ENCODE measurements at places on chromosomes 12 and 14.

GRCh38 chr14:43175896-43176295 lies 1331.2 kb downstream of the FSCB start:
- DNase-seq: no peak

- no peak for DNase-seq
Observed at GRCh38 chr14:102662636-102663430, 70.4 kb downstream of the RCOR1 start.

DNA sequence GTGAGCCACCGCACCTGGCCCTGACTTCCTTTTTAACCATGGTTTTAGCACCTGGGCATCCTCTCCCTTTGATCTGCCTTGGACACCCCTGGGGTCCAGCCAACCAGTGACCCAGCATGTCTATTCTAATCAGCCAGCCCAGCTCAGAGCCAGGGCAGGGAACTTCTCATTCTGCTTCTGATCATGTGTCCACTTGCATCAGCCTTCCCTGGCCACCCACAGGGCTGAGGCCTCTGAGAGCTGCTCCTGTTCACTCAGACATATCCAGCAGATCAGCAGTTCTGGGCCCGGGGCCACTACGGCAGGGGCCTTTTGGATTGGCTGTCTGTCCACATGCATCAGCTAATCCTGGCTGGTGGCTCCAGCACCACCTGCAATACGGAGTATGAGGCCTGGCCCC lies 117.9 kb upstream of the MAP1LC3B2 start:
- DNase-seq: no peak

DNA sequence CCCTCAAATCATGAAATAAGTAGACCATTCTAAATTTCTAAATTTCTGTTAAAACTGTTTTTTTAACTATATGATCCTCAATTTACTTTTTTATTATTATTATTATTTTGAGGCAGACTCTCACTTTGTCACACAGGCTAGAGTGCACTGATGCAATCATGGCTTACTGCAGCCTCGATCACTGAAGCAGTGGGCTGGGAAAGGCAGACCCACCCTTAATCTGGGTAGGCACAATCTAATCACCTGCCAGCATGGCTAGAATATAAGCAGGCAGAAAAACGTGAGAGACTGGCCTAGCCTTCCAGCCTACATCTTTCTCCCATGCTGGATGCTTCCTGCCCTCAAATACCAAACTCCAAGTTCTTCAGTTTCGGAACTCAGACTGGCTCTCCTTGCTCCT lies 2.3 kb downstream of the ERO1A start:
- DNase-seq: no peak

- no peak for DNase-seq
Observed at GRCh38 chr14:74591394-74591793, 20.6 kb downstream of the LTBP2 start.

DNA sequence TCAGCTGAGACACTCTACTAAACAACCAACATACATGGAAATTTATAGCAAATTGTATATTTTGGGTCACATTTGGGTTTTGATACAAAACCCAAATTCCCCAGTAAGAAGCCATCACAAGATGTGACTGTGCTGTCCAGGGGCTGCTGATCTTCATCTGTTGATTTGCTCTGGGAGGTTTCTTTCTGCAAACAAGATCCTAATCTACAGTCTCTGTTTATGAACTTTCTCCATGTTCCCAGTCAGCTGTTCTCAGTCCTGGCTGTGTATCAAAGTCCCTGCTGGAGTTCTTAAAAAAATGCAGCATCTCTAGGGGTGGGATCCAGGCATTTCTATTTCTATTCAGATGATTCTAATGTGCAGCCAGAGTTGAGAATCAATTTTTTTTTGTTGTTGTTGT lies 85.1 kb downstream of the ATP23 start:
- no peak for DNase-seq

GRCh38 chr12:116027551-116027821 lies 250.0 kb downstream of the MED13L start:
- no peak for DNase-seq

- DNase-seq: no peak
Observed at GRCh38 chr14:88023658-88024187, 18.8 kb downstream of the GPR65 start.

- no peak for DNase-seq
Observed at GRCh38 chr12:121957861-121958515, 39.6 kb downstream of the CFAP251 start.

GRCh38 chr14:72380456-72380855 lies 448.2 kb downstream of the RGS6 start:
- DNase-seq: no peak

- DNase-seq: no peak
Observed at GRCh38 chr12:2858944-2859421, 2.1 kb upstream of the TEX52 start.

DNA sequence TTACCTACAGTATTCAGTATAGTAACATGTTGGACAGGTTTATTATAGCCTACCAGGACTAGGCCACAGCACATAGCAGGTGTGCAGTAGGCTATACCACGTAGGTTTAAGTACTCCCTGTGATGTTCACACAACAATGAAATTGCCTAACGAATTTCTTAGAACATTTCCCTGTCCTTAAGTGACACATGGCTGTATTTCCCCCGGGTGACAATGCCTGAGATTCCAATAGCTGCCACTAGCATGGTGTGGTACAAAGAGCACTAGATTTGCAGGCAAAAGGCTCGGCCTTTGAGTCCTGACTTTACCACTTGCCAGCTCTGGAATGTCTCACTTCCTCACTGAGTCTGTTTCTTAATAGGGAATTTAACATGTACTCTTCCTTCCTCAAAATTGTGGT lies 19.7 kb downstream of the PTPN21 start:
- DNase-seq: no peak

GRCh38 chr14:104722938-104723650 lies 935 bp upstream of the ADSS1 start:
- DNase-seq: no peak

DNA sequence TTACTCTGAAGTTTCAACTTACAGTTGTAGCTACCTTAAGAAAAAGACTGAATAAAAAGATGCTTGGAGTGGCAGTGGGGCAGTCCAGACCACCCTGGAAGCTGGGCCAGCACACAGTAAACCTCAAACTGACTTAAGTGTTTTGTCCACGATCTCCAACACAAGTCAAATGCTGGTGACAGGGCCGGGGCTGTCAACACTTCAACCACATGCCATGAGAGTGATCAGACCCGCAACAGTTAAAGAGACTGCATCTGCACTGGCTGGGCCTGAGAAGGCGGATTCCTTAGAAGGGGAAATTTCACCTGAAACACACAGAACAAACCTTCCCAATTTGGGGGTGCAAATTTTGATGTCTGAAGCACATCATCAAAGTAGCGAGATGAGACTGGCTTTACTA lies 223.5 kb upstream of the CAND1 start:
- DNase-seq: no peak

GRCh38 chr14:72781561-72782508 lies 112.1 kb downstream of the DPF3 start:
- DNase-seq: peak; percentile 84

GRCh38 chr12:106831699-106832098 lies 57.2 kb downstream of the RIC8B start:
- DNase-seq: no peak

DNA sequence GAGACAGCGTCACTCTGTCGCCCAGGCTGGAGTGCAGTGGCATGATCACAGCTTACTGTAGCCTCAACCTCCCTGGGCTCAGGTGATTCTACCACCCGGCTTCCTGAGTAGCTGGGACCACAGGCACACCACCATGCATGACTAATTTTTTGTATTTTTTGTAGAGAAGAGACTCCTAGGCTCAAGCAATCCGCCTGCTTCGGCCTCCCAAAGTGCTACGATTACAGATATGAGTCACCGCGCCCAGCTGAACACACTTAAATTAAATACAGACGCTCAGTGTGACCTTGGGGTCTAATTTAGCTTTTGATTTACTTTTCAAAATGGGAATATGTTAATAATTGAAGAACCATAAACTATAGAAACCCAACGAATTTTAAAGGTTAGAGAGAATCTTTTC lies 77.2 kb downstream of the C2CD5 start:
- DNase-seq: no peak

- DNase-seq: no peak
Observed at GRCh38 chr14:87944987-87945604, 47.9 kb downstream of the GALC start.

DNA sequence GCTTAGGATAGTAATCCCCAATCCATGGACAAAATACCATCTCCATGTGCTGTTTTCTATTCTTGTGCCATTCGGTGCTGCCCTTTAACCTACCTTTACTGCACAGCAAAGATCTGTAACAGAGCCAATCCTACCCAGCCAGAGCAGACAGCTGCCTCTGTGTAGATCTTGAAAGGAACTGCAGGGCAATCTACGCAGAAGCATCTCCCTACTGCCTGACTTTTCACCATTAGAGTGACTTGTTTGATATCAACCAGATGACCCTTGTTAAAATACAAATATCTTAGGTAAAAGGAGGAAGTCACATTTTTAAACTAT lies 33.9 kb upstream of the PPM1A start:
- no peak for DNase-seq

GRCh38 chr12:65155784-65156183 lies 13.6 kb upstream of the LEMD3 start:
- DNase-seq: no peak

DNA sequence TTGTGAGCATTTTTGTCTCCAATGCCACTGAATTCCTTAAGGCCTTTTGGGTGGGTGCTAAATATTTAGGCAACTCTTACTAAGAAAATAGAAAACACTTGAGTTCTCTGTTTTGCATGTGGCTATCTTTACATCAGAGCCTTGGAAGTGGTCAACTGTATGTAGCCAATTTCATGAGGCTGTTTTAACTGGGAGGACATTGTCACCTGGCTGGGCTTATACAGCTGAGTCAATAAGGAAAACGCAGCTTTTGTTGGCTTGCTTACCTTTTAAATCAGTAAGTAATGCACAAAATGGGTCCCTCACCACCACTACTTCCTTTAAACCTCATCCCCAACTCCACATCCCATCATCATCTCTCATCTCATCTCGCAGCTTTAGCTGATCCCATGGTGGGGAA lies 194.3 kb downstream of the RGS6 start:
- no peak for DNase-seq

DNA sequence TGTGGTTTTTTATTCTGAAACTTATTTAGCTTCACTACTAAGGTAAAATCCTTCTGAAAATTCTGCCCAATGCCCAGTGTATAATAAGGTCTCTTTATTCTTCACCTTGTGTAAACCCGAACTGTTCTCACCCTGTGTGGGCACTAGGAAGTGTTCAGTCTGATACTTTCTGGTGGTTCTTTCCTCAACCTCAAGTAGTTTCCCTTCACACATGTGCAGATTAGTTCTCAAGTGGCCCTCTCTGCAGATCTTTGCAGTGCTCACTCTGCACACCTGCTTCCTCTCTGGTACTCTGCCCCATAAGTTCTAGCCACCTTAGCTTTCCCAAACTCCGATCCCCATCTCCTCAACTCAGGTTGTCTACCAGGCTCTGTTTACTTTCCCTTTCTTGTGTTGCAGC lies 61.6 kb downstream of the RAD51B start:
- DNase-seq: no peak

DNA sequence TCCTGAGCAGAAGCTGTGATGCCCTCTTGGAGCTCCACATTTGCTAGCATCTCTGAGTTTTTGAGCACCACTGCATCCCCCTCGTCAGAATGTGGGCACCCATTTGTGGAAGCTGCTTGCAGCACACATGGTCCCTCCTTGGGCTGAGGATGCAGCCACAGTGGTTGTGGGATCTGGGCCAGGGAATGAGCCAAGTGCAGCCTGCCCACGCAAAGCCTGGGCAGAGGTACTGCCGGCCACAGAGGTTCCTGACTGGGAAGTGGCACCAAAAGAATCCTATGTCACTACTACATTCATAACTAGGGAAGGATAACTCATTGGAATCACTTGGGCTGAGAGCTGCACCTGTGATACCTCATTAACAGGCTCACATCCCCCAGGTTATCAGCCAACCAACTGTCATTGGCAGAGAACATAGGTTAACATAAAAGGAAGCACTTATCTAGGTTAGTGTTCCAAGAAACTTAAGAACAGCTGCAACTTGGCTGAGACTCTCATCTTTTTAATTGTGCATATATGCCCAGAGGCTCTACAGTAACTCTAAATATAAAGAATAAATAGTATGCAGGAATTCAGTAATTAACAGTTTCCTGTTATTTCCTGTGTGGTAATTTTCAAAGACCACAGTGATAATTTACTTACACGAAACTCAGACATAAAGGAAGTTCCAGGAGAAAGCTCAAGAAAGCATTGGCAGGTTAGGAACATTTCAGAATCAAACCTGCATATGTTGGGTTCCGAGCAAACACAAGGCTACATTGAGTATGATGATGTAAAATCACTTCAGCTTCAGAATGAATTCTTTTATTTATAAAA lies 145.3 kb downstream of the BCAT1 start:
- no peak for DNase-seq

DNA sequence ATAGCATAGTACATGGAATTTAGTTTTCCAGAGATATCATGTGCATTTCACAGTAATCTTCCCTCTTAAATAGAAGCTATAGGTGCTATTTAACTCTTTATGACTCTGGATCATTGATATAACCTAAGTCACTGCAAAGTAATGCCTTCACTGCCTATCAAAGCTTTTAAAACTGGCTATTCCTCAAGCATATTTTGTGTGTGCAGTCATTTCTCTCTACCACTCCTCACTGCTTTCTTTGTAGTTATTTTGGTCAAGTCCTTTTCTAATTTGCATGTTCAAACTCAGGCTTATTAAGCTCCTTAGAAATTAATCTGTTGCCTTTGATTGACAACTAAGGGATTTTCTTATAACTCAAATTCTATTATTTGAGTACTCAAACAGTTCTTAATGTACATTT lies 79.4 kb upstream of the PLEKHG7 start:
- no peak for DNase-seq

GRCh38 chr14:37472906-37473305 lies 122.1 kb downstream of the FOXA1 start:
- no peak for DNase-seq

DNA sequence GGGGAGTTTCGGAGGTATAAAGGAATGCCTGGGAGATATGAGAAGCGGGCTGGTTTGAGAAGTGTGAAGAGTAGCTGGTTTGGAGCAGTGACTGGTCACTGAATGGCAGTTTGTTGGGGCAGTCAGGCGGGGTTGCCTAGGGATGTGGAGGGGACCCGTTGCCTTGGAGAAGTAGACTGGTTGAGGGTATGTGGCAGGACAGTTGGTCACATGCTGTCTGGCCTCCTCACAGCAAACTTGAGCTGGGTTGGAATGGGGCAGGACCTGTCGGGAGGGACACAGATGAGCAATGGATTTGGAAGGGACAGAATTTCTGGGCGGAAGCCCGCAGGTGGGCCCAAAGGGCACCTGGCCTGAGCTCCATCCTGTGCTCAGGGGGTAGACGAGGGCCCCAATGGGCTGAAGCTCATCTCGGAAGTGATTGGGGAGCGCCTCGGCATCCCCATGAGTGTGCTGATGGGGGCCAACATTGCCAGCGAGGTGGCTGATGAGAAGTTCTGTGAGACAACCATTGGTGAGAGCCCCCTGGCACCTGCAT lies 2.2 kb downstream of the GPD1 start:
- DNase-seq: no peak

DNA sequence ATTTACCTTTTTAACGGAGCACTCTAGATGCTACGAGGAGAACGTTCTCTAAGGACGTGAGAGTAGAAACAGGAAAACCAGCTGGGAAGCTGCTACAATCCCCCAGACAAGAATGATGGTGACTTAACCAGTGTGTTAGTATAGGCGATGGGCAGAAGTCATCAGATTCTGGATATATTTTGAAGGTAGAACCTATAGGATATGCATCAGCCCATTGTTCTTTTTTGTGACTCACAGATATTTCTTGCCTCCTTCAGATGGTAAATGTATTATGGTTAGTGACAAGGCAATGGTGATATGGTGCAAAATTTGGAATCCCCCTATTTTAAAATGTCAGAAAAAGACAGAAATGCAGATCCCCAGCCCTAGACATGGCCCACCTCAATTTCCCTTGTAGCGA lies 258.2 kb downstream of the PHLDA1 start:
- no peak for DNase-seq

All from HTR-8/SVneo (cell line).